Stimulated activated effector memory CD8-positive, alpha-beta T cell treated with anti-CD3 and anti-CD28 coated beads, Interleukin-12 subunit alpha, Interleukin-12 subunit beta, amount 100 ng/mL, for 72 hours (primary cell): ENCODE measurements at places on chromosomes 11 and 22.

DNA sequence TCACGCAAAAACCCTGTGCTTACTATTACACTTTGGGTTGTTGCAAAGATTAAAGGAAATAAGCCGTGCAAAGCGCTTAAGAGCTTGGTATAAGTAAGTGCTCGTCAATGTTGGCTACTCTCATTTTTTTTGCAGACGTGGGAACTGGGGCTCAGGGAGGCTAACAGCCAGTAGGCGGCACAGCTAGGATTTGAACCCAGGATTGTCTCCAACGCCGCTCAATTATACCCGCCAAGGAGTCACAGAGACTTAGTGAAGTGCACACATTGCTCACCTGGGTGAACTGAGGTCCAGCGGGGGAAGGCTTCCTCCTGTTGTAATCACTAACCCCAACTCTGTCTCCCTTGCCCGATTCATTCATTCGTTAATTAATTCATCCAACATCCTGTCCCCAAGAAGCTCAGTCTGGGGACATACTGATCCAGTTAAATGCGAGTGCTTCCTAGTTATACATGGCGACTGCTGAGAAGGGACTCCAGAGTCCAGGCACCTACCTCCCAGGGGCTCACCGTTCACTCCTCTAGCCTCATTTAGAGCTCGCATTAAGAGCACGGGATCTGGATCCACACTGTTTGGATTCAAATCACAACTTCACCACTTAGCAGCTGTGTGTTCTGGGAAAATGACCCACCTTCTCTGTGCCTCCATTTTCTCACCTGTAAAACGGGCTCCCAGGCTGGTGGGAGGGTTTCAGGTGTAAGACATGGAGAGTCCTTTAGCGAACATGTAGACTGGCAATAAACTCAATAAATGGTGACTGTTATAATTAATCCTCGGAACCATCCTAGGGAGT lies 838 bp upstream of the MTFP1 start:
- no peak for DNase-seq

GRCh38 chr11:112440518-112440917 lies 179.9 kb upstream of the PLET1 start:
- DNase-seq = no peak

DNA sequence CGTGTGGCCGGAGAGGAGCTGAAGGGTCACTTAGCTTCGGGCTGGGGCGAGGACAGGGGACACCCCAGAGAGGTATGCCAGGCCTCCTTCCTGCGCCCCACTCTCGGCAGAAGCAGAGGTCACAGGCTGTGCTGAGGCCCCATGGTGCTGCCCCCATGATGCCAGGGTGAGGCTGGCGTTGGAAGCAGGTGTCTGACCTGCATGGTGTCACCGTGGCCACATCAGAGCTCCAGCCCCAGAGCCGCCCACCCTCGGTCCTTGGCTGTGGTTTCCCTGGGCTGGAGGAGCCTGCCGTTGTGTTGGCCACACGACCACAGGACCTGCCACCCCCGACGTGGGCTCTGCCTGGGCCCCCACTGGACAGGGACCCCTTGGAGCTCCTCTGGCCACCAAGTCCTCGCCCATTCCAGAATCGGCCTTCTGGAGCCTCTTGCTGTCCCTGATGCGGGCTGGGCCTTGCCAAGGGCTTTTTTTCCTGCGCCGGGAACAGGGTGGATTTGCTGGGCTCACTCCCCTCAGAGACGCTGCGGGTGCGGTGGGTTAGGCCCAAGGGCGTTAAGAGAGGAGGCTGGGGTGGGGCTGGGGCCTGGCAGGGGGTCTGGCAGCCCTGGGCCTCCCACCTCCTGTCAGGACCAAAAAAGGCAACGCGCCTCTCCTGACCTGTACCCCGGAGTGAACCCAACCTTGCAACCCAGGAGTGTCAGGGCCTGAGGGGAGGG lies 8.2 kb upstream of the TSSC4 start:
- DNase-seq = no peak

DNA sequence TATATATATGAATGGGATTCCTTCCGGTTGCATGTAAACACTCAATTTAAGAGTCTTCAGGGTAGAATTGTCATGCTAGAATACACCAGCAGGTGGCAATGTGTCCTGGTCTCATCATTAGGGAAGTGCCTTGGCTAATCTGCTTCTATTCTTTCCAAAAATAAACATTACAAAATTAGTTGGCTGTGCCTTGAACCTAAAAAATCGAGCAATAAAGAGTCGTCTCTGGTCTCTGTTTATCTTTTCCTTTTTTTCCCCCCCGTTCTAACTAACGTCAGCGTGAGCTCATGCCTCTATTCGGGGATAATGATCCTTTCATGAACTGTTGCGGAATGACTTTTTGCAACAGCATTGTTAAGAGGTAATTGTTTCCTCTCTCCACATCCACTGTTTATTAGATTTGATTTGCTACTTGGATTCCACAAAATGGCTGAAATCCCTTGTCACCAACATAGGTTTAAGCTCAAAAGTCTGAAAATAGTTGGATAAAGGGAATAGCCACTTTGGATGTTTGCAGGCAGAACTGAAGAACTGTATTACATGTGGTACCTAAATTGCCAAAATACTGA lies 1.2 kb upstream of the ARHGEF12 start:
- peak; percentile 48 for DNase-seq

GRCh38 chr22:32744176-32744959 lies 57.1 kb upstream of the TIMP3 start:
- DNase-seq = no peak

DNA sequence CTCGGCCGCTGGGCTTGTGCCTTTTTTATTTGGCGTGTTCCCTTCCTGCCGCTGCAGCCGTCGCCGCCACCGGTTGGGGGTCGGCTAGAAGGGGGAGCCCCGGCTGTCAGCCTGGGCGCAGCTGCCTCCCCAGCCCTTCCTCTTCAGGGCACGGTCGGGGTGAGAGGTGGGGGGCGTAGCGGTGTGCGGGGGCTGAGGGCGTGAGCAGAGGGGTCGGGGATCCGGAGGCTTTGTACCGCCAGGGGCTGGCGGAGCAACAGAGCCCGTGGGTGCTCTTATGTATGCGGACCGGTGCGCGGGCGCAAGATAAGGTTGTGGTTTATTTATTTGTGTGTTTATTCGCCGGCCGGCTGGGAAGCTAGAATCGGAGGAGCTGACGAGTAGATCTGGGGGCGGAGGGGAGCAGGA lies 477 bp downstream of the ZBTB16 start:
- no peak for DNase-seq

DNA sequence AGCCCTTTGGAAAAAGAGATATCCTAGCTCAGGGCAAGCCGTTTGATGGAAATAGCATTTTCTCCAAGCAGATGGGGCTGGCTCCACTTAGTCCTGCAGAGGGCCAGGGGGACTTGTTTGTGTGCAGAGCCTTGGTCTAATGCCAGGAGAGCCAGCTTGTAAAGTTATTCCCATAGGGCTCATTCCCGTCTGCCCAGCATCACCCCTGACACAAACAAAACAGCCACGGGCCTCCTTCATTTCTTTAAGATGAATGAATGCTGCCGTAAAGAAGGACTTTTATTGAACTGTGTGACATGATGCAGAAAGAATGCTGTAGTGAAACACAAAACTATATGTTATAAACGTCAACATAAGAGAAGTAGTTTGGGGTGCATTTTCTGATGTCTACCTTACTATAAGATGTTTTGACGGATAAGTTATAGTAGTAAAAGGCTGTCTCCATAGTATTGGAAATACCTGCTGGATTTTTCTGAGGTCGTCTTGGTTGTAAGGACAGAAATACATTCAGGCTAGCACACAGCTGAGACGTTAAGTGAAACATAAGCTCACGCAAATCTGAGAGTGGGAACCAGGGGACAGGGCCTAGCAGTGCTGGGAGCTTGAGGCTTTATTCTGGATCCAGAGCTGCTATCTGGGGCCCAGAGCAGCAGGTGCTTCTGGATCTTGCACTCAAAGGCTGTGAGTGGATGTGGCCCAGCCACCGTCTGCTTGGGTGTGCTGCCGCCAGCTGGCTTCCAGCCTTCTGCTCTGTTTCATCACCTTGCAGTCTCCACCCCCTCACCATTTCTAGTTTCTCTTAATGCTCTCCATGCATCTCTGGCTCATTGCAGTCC lies 53.3 kb downstream of the NCAM1 start:
- DNase-seq = no peak

- DNase-seq = no peak
Observed at GRCh38 chr11:13064593-13064992, 55.5 kb downstream of the RASSF10 start.

- no peak for DNase-seq
Observed at GRCh38 chr22:35892192-35892591, 136.4 kb downstream of the RBFOX2 start.

DNA sequence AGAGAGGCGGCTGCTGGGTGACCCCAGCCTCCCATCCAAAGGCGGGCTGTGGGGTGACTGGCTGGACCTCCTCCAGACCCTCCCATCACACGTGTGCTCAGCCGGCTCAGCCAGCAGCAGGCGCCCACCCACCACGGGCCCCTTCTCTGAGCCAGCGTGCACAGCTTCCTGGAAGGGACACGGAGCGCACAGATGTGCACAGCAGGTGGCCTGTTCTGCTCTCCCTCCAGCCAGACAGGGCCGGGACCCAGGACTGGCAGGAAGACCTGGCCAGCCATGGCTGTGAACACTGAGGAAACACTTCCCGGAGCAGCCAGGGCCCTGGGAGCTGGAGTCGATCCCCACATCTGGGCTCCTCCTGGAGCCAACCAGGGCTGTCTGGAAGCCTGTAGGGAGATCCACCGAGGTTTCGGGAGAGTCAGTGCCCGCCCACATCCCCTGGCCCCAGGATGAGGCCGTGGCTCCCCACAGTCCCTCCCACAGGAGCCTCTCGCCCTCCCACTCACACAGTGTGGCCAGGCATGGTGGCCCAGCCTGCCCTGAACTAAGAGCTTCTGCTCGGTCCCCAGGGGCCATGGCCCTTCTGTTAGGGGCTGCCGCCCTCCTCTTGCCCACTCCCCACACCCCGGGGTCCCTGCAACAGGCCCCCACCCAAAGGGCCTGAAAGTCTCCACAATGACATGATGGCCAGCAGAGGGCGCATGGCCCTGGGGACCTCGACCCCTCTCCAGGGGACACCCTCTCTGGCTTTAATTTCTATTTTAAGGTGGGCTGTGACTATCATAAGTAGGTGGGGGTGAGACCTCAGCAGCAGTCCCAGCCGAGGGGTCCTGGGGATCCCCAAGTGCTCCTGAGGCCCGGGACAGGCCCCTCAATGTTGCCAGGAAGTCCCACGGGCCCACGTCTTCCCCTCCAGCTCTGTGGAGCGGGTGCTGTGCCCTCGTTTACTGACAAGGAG lies 90.6 kb upstream of the FGF3 start:
- no peak for DNase-seq

DNA sequence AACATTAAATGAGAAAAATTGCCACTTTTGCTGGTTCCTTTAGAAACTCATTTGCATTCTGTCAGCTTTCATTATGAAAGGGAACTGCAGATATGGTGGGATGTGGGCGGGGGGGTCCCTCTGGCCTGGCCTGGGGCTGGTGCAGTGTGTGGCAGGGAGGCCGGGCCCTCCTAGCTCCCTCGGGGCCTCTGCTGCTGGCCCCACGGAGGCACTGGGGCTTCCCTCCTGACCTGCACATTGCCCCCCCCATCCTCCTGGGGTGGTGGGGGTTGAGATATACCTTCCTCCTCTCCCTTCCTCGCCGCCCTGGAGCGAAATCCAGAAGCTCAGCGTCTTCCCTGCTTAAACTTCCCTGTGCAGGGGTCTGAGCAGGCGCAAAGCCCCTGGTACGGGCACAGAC lies 1005.9 kb downstream of the BRD1 start:
- DNase-seq = no peak

GRCh38 chr11:76674517-76675400 lies 4.2 kb upstream of the LRRC32 start:
- no peak for DNase-seq

DNA sequence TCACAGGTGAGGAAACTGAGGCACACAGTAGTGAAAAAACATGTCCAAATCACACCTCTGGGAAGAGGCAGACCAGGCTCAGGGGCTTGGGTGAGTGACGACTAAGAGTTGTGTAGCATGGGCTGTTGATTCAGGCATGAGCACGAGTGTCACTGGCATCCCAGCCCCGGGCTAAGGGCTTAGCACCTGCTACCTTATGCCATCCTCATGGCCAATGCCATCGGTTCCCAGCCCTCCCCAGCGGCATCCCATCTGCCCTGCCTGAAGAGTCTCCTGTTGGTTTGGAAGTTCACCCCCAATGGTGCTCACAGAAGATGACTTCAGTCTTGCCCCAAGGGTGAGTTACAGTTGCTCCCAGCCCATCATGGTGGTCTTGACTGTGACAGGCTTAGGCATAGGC lies 22.4 kb downstream of the MB start:
- no peak for DNase-seq

DNA sequence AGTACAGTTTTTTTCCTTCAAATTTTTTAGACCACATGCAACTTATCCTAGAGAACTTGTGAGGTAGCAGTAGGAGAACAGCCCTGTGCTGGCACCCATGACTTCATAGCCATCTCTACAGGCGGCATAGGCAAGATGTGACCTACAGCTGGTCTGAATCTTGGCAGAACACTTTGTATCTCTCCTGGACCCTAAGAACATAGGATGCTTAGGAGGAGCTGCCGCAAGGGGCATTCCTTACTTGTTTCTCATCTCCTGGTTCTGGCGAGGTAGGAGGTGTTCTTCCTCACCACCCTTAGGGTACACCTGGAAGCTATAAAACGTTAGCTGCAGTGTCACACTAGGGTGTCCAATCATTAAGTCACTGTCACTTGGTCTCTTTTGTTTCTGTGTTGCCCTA lies 16.4 kb downstream of the CWC15 start:
- DNase-seq = no peak

- DNase-seq = no peak
Observed at GRCh38 chr11:100855466-100856067, 168.5 kb downstream of the ARHGAP42 start.

GRCh38 chr11:69381681-69382130 lies 87.8 kb downstream of the MYEOV start:
- no peak for DNase-seq

DNA sequence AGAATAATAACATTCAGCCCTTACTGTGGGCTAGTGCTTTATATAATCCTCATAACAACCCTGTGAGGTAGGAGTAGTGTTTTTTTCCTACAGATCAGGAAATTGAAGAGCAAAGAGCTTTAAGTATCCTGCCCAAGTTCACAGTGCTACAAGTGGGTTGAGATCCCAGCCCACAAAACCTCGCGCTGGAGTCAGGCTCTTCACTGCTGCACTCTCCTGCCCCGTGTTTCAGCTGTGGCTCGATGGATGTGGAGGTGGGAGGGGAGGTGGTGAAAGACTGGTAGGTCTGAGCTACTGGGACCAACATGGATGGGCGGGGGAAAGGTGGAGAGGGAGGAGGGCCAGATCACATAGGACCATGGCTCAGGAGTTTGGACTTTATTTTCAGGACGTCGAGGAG lies 6.1 kb downstream of the ZNF408 start:
- DNase-seq = no peak

- DNase-seq = no peak
Observed at GRCh38 chr11:132080127-132080526, 709.7 kb downstream of the NTM start.
